ENCODE measurements at places on chromosomes 1 and 21. TPM values are rescaled to one million over a fixed set of nuclear protein-coding genes. Genes with fewer than 3 reads are reported as not detected.

The ILDR2 gene
- 9.2 TPM for total RNA-seq

The NTRK1 gene
- total RNA-seq = 1.1 TPM

The KDF1 gene
- total RNA-seq = not detected

The TEDDM1 gene
- total RNA-seq = not detected

The BTF3L4 gene
- 64.5 TPM for total RNA-seq

The RAP1GAP gene
- total RNA-seq = not detected

The TMEM52 gene
- 3.1 TPM for total RNA-seq

DNA sequence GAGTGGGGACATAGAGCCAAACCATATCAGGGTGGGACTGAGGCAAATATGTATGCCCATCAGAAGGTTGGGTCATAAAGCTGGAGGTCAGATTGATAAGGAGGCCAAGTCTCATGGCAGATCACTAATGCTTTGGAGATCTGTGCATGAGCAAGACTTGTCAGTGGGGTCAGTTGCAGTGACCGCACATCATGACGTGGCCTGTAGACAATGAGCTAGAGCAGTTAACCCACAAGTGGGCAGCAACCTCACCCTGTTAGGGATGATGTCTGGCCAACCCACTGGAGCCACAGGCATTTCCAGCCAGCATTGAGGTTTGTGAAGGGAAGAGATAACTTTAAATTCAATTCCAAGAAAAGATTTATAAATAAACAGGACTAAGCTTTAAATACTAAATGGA is 66.7 kb downstream of the XCL1 start:
- ATAC-seq = no peak

DNA sequence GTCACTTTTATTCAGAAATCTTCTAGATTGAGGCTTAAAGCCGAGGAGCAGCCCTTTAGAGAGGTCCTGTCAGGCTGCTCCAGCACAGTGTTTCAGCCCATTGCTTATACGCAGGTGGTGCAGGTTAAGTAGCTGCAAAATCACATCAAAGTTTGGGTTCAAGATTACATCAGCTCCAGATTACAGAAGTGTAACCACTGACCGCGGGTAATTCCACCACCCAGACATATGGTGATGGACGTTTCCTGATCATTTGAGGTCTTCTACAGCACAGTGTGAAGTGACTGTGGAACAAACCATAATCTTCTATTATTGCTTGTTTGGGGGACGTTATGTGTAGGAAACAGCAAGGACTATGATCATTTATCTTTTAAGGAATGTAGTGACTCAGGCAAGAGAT is 11.8 kb downstream of the C1orf115 start:
- no peak for ATAC-seq

- no peak for ATAC-seq
Measured at GRCh38 chr1:190738317-190738716, 260.7 kb upstream of the BRINP3 start.

GRCh38 chr1:76144247-76144646 is 69.7 kb downstream of the ST6GALNAC3 start:
- ATAC-seq = no peak

GRCh38 chr1:228045405-228045804 is 37.1 kb upstream of the ARF1 start:
- ATAC-seq = no peak

GRCh38 chr1:166036092-166036491 is 130.7 kb downstream of the FAM78B start:
- no peak for ATAC-seq

DNA sequence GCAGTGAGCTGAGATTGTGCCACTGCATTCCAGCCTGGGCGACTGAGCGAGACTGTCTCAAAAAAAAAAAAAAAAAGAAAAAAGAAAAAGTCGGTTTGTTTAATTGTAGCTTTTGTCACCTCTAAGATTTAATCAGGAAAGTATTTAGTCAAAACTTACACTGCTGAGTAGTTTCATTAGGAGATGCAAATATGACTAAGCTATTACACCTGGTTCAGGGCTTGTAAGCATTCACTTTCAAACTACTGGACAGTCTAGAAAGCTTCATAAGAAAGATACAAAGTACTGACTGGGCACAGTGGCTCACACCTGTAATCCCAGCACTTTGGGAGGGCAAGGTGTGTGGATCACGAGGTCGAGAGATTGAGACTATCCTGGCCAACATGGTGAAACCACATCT is 75.9 kb upstream of the CACYBP start:
- ATAC-seq = no peak

GRCh38 chr1:162930976-162931560 is 70.1 kb upstream of the CCDC190 start:
- ATAC-seq = no peak

DNA sequence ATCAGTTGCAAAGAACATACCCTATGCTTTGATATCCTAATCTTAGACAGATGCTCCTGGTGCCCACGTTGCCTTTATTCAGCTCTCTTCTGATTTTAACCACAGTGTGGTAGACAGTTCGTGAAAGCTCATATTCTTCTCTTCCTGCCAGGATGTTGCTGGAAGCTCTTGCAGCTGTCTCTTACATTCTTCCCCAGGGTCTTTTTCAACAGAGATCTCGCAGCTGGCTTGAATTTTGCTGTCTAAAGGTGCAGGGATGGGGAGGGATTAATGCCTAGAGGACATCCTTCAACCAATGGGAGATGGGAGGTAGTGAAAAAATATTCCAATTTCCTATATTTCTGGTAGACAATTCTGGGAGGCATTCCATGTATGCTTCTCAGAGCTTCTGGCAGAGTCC is 150.0 kb upstream of the APP start:
- ATAC-seq = no peak

DNA sequence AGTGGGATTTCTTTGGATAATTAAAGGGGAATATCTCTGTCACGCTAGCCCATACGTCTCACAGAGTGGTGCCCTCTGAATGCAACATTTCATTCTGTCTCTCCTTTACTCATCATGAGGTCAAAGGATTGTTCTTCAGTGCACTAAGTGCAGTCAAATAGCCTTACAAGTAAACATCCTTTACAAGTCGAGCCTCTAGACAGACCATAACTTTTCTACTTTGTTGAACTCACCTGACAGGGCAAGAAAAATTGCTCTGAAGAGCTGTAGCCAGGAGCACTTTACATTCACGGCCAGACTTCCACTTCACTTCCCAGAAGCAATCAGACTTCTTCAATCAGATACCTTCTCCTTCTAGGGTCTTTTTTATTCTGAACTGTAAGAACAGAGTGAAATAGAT is 768.0 kb upstream of the TMPRSS15 start:
- no peak for ATAC-seq

DNA sequence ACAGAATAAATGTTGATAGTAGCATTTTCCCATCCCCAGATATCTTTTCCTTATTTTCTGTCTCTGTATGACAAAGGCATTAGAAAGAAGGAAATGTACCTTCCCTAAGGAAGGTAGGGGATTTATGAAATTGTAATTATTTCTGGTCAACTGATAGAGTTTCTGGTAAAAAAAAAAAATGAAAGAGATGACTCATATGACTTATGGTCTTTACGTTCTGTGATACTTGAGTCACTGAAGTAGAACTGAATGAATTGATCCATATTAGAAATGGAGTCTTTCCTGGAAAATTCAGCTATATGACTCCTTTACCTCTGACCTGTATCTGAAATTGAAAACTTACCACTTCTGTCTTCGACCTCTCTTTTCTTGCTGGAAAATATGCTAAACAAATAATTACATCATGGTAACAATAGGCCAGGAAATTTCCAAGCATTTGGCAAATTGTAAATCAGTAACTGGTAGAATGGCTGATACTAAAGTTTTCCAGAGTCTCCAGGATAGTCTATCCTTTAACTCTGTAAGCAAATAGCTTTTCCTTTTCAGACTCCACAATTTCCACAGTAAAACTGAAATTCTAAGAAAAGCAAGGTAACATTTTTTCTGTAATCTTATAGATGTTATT is 364.3 kb upstream of the PTBP2 start:
- no peak for ATAC-seq
